Tibial nerve (tissue), 4 donors: ENCODE measurements at places on chromosomes 5 and 9.

- no peak for DNase-seq
These were observed 62.3 kb downstream of the NSUN2 start for GRCh38 chr5:6570530-6570929.

GRCh38 chr9:76215066-76215465 lies 179.2 kb downstream of the RFK start:
- DNase-seq: no peak

DNA sequence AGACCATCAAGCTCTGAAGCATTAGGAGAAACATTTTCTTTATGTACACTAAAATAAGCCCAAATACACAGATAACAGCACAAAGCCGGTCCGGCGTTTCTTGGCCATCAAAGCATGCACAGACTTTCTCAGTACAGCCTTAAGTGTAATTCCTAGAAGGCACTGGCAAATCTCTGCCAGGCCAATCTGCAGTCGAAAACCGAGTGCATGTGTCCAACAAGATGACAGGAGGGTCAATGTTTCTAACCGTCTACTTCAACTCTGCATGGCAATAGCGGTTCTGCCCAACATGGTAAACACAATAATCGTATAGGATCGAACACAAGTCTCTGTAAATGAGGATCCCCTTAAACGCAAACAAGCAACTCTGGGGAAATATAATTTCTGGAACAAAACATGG lies 1.1 kb downstream of the ARL15 start:
- DNase-seq: no peak

DNA sequence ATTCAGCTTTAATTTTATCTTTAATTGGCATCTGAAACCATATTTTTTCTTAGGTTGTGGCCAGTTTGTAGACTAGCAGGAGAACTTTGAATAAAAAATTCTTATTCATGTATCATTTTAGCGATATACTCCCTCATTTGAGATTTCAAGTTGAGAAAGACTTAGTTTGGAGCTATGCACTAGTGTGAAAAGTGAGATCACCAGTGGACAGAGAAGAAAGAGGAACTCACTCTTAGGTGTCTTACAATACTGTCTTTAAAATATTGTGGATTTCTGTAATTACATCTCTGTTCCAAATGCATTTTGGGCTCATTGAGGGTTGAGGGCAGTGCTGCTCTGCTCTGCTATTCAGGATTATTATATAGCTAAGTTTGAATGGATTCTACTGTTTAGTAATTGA lies 54.7 kb downstream of the NAA35 start:
- no peak for DNase-seq

DNA sequence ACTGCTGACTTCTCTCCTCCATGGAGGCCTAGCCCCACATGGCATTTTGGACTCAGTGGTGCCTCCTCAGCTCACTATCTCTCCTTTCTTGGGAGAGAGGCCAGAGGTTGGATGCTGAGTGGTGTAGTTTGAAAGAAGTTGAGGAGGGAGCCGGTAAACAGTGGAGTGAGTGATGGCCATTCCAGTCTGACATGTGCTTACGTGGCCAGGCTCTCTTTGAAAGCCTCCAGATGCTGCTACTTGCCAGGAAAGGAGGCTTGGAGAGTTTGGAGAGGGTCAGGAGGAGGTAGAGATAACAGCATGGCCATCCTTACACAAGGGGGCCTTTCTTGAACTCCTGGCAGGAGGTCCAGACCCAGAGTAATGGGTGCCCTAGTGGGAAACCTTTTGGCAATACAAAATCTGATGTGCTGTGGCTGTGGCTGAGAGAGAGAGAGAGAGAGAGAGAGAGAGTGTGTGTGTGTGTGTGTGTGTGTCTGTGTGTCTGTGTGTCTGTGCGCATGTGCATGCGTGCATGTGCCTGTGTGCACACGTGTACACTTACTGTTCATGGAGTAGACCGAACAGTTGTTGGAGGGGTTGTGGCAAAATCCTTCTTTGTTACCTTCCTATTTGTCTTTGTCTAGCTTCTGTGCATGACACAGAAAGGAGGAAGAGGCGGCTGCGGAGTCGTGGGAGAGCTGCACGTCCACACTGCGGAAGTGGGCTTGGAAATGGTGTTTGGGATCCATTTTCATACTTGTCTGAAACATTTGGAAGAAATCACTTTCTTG lies 37.8 kb downstream of the RALGPS1 start:
- DNase-seq: no peak

DNA sequence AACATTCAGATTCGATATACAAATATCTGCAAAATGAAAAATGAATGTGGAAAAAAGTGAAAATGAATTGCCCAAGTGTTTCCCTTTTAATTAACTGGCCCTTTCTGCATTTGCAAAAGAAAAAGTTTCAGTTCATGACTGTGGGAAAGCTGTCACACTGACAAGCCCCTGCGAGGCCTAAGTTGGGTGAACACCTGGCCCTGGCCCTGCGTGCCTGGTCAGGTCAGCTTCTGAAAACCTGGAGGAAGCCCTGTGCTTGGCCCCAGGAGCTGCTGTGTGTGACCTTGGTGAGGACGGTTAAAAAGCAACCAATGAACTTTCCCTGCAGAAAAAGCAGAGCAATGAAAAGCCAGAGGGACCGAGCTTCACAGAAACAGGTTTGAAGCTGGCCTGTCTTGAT lies 41.0 kb upstream of the SHC3 start:
- DNase-seq: no peak

DNA sequence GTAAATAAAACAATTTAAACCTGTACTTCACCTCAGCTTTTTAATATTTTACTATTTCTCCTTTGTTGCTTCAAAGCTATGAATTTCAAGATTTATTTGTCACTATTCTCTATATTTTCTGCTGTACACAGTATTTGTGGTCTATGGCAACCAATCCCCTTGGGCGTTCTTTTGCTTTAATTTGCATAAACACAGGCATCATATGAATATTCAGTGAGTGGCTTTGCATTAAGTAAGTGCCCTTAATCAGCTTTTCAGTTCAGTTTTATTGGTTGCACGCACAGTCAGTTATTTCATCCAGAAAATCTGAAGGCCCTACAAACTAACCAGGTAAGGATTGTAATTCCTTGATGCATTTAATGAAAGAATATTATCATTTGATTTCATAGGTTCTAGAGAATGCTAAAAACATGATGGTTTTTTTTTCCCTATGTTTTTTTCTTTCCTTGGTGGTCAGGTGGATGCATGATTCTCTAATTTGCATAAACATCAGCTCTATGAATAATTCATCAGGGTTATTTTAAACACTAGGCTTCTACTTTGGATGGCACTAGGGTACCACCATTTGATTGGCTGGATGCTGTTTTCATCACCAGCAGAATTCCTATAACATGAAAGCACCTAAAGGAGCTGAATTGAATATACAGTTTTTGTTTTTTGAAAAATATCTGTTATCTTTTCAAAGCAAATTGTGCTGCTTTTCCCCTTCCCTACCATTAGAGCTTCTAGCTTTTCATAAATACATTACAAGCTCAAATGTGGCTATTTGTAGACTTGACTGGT lies 249.2 kb upstream of the CCNH start:
- no peak for DNase-seq

- no peak for DNase-seq
These were observed 148.2 kb downstream of the PAM start for GRCh38 chr5:102903074-102903871.

DNA sequence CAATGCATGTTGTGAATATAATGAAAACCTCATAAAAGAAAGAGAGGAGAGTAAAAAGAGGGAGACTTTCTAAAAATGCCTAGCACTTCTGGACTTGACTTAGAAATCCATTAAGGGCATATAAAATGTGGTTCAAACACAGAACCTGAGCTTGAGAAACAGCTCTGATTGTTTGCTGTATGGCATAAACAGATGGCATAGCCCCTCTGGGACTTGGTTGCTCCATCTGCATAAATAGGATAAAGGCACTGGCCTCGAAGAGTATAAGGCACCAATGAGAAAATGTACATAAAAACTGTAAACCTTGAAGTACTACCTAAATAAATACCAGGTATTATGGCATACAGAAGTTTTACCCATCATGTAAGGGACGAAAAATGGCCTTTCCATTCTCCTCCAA lies 23.8 kb downstream of the MRPS27 start:
- no peak for DNase-seq

GRCh38 chr5:171705830-171706468 lies 79.7 kb upstream of the SMIM23 start:
- DNase-seq: no peak

- no peak for DNase-seq
These were observed 345.4 kb downstream of the FBXL17 start for GRCh38 chr5:108036482-108036881.

DNA sequence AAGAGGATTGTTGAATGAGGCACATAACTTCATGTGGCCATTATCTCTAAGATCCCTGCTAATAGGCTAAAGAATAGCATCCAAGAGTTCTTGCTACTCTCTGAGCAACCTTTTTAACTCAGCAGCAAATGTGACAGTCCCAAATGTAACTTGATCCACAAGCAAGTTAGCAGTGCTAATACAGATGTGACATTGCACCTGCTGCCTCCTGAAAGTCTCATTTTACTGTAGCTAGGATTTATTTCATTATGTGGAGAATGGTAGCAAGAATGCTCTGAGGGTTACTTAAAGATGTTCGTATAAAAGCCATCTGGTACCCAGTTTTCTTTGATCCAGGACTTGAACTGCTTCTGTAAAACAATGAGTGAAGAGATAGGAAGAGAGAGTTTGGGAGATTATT lies 45.8 kb downstream of the CDH10 start:
- DNase-seq: no peak

DNA sequence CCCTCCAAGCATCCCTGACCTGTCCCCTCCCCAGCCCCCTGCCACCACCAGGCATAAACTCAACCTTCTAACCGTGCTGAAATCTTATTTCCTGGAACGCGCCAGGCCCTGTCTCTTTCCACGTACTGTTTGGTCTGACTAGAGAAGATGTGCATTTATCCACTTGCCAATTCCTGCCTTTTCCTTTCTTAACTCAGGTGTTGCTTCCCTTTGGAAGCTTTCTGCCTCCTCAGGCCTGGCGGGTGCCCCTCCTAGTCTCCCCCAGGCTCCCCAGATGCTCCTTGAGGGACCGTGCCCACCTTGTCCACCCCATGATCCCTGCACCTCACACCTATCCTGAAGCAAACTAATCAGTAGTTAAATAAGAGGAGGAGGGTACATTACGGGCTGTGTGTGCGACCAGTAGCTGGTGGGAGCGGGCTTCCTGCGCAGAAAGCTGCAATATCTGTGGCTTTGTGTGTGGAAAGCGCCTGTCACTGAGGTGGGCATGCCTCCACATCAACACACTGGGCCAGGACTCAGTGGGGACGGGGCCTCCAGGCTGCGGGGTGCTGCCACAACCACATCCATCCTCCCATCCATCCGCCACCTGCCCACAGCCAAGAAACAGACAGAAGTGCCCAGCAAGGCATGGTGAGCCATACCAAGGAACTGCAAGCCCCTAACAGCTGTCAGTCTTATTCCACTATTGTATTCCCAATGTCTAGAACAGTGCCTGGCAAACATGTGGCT lies 73.5 kb downstream of the COL23A1 start:
- no peak for DNase-seq

DNA sequence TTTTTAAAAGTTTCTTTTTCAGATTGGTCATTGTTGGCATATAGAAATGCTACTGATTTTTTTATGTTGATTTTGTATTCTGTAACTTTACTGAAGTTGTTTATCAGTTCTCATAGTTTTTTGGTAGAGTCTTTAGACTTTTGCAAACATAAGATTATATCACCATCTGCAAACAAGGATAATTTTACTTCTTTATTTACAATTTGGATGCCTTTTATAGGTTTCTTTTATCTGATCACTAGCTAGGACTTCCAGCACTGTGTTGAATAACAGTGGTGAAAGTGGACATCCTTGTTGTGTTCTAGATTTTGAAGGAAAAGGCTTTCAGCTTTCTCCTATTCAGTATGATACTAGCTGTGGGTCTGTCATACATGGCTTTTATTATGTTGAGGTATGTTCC lies 170.3 kb downstream of the WDR70 start:
- DNase-seq: no peak

DNA sequence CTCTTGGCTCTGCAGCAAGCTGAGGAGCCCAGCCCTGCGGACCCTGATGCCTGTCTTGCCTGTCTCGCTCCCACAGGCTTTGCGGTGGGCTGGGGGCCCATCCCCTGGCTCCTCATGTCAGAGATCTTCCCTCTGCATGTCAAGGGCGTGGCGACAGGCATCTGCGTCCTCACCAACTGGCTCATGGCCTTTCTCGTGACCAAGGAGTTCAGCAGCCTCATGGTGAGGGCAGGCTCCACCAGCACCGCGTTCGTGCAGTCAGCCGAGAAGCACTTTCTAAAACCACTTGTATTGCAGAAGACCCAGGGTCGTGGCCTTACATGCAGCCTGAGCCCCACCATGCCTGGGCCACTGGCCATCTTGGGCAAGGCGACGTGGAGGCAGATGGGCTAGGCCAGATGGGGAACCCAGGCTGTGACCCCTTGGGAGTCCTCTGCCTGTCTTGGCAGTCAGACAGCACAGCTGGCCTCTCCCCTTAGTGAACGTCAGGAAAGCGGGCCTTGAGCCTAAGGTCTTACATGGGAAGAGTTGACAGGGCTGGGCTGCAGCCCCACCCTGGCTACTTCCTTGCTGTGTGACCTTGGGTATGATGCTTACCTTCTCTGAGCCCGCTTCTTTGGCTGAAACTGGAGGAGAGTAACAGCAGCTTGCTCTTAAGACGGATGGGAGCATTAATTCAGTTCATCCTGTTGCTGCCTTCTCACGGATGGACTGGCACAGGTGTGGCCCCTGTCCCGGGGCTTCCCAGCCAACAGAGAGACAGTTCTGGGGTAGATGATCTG lies 8.6 kb downstream of the SLC2A8 start:
- no peak for DNase-seq

DNA sequence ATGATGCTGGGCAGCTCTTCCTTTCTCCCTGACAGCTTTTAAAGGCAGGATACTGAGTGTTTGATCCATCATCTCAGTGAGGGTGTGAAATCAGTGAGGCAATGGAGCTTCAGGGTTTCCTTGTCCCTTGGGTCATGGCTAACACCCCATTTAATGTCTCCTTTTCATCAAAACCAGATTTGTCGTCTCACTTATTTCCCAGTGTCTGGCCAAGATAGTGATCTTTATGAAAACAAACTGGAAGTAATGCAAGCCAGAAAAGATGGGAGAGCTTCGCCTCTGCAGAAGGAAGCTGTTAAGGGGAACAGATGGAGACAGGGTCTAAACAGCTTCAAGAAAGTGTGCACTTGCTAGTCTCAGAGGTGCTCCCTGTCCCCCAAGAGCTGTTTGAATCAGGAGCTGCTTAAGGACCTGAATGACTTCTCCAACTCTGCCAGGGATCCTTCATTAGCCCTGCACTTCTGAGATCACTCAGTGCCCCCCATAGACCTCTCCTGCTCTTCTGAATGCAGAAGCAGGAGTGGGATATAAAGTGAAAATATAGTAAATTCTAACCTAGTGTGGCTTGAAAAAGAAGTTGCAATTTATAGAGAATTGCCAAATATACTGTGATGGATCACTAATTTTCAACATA lies 96.1 kb downstream of the F2RL2 start:
- DNase-seq: no peak

DNA sequence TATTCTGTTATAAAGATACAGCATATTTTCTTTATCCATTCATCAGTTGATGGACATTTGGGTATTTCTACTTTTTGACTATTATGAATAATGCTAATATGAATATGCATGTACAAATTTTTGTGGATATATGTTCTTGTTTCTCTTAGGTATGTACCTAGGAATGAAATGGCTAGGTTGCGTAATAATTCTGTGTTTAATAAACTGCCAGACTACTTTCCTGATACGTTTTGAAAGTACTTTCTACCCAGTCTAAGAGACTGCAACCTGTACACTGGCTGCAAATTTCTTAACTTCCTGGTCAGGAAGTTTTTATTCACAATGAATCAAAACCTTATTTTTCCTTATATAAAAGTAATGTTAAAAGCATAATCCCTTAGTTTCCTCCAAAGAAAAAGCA lies 93.9 kb upstream of the STARD4 start:
- DNase-seq: no peak
